Activated CD8-positive, alpha-beta memory T cell treated with anti-CD3 and anti-CD28 coated beads, Interleukin-2, amount 50 U/mL, for 4 hours (primary cell): ENCODE measurements at places on chromosomes 7 and 10.

DNA sequence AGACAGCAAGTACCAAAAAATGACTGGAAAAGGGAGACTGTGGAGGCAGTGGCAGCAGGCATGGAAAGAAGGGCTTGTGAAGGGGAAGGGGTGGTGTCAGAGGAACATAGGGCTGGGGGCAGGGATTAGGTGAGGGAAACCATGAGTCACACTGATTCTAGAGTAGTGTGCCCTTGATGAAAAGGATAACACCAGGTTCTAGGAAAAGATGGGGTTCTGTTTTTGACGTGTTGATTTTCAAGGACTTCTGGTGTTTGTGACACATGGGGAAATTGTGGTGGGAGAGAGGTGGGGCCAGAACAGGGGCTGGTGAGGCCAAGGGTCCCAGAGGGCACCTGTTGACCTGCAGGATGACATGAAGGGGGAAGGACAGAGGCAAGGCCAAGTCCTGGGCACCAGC, 57.1 kb downstream of the FIGNL1 start:
- DNase-seq = peak; percentile 56

GRCh38 chr10:71363936-71364335, 32.8 kb upstream of the CDH23 start:
- no peak for DNase-seq

DNA sequence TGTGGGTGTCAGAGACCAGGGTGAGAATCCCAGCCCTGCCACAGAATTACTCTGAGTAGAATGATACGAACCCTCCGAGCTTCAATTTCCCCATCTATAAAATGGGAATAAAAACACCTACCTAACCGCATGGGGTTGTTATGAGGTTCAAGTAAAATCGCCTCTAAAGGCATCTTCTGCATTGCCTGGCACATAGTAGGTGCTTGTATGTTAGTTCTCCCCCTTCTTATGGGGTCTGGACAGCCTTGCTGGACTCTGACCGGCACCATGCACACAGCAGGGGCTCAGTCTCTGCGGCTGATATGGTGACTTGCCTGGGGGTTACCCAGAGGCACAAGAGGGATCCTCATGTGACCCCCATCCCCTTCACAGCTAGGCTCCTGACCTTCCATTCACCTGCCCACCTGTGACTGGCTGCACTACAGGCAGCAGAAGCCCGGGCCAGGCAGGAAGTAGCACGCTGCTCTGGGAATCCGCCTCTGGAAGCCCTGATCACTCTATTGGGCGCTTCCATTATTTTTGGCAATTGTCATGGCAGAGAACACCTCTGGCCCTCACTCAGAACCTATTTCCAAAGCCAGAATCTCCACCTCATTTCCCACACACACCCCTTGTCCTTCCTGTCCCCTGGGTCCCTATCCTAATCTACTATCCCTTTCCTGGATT, 6.0 kb downstream of the SH3PXD2A start:
- DNase-seq = no peak

DNA sequence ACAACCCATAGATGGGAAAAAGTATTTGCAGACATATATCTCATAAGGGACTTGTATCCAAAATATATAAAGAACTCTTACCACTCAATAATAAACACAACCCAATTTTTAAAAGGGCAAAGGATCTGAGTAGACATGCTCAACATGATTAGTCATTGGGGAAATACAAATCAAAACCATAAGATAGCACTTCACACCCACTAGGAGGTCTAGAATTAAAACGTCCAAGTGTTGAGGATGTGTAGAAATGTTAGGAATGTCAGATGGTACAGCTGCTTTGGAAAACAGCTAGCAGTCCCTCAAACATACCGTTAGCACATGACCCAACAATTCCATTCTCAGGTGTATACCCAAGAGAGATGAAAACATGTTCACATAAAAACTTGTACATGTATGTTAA, 8.3 kb downstream of the PSTK start:
- no peak for DNase-seq

GRCh38 chr10:10995120-10995519, 22.6 kb upstream of the CELF2 start:
- no peak for DNase-seq

GRCh38 chr10:37314862-37315261, 189.5 kb downstream of the ANKRD30A start:
- DNase-seq = no peak

- no peak for DNase-seq
Measured at GRCh38 chr10:71878327-71879034, 27.4 kb upstream of the PSAP start.

- DNase-seq = no peak
Measured at GRCh38 chr7:83451501-83452045, 197.4 kb downstream of the SEMA3E start.

- DNase-seq = no peak
Measured at GRCh38 chr10:16699435-16700057, 117.7 kb downstream of the RSU1 start.

- no peak for DNase-seq
Measured at GRCh38 chr10:71657604-71658466, 61.7 kb downstream of the C10orf105 start.

DNA sequence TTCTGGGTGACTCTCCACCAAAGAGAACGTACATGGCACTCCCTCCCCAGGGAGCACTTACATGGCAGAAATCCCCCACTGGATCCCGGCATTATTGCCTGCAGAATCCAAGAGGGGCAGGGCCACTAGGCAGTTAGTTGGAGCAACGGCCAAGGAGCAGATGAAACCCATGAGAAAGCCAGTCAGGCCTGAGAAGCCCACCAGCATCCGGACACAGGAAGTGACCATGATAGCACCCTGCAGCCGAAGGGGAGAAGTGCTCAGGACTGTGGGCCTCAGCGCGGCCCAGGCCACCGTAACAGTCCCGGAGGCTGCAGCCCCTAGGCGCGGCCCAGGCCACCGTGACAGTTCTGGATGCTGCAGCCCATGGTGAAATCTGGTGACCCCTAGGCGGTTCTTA, 43.5 kb downstream of the STRA8 start:
- no peak for DNase-seq

DNA sequence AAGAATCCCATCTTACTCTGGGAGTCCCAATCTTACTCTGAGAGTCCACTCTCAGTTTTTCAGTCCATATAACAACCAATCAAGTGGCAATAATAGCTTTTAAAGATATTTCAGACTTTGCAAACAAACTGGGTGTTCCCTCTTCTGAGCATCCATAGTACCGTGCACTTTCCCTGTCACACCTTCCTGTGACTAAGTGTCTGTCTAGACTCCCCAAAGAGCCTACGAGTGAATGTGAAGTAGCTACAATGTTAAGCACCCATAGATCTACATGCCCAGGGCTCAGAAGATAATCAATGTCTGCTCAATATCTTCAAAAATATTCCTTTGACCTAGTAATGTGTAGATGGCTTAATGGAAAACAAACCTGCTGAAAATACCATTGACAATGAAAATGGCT, 95.6 kb upstream of the ASAH2 start:
- no peak for DNase-seq

- DNase-seq = no peak
Measured at GRCh38 chr7:102310414-102310815, 23.7 kb downstream of the SH2B2 start.

DNA sequence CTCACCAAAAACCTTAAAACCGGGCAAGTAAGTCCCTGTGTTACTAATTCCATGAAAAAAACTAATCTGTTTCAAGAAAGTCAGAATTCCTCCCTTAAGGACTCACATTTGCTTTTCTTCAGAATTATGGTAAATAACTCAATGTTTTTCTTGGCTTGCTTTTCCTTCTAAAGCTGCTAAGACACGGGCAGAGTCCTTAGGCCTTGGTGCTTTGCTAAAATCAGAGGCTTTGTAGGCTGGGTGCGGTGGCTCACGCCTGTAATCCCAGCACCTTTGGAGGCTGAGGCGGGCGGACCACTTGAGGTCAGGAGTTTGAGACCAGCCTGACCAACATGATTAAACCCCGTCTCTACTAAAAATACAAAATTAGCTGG, 32.0 kb downstream of the GNA12 start:
- DNase-seq = no peak

DNA sequence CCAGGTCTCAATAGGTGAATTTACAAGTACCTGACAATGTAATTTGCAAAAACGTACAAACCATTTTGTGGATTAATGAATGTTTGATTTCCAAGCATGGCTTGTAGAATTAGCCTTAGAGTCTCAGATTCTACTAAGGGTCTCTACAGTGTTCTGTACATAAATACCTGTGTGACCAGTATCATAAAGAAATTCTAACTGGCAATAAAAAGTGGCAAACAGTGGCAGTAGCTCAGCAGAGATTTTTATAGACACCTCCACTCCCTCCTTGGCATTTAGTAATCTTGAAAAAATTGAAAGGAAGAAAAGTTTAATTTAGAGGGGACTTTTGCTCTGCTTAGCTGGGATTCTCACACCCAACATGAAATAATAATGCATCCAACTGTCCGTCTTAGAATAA, 220.8 kb downstream of the POU6F2 start:
- DNase-seq = no peak

GRCh38 chr7:19146699-19147098, 1.5 kb upstream of the FERD3L start:
- DNase-seq = no peak

DNA sequence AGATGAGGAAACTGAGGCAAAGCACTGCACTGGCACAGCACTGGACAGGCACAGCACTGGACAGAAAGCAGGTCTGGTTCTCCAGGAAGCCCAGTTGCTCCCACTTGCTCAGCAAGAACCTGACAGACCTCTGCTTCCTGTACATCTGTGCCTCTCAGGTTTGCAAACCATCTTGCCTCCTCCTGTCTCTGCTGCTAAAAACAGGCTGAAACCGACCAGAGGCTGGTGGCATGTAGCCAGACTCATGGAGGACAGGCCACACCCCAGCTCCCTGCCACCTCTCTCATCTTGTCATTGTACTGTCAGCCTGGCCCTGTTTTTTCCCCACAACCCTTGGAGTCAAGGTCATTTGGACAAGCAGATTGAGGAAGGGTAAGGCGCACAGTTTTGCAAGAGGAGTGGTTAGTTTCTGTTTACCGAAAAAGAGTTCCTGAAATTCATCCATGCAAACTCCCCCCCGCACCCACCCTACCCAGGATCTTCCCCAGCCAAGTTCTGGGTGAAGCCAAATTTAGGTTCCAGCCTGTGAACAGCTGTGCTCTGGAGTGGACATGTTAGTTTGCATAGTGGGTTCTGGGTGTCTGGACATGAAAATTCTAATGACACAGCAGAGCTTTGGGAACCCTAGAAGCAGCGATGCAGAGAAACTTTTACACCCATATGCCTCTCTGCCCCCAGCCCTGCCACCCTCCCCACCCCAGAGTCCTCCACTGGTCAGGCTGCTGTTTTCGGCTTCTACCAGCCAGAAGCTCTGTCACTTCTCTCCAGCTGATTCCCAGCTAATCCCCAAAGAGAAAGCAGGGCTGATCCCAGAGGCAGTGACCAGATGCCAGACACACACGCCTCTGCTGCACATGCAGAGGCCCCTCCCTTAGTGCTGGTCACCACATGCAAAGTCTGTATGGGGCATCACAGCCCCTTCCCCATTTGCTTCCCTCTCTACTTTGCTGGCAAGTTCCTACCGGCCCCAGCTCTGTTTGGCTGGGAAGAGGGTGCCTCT, 8.5 kb upstream of the C10orf105 start:
- DNase-seq = peak; percentile 49

- DNase-seq = no peak
Measured at GRCh38 chr10:91354166-91355075, 55.7 kb upstream of the HECTD2 start.

GRCh38 chr10:25261110-25261509, 86.3 kb downstream of the GPR158 start:
- no peak for DNase-seq

GRCh38 chr10:3031490-3031889, 35.9 kb upstream of the PFKP start:
- DNase-seq = no peak

GRCh38 chr7:471866-472639, 47.6 kb downstream of the PDGFA start:
- peak; percentile 14 for DNase-seq

DNA sequence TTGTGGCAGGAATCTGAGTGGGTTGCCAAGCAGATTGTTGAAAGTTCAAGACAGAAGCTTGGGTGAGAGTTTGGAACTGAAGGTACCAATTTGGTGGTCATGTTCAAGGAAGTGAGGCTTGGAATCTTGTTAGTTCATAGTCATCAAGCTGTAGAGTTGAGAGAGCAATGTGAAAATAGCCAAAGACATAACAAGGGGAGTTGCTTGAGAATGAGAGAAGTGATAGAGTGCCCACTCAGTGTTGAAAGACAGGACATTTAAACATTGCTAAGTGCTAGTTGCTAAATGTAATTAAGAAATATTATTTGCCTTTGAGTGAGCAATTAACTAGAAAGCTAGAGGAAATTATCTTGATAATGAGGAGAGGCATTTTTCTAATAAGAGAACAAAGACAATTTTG, 17.0 kb downstream of the ITGB8 start:
- DNase-seq = no peak

GRCh38 chr10:46264336-46264735, 22.5 kb upstream of the ANTXRL start:
- no peak for DNase-seq

DNA sequence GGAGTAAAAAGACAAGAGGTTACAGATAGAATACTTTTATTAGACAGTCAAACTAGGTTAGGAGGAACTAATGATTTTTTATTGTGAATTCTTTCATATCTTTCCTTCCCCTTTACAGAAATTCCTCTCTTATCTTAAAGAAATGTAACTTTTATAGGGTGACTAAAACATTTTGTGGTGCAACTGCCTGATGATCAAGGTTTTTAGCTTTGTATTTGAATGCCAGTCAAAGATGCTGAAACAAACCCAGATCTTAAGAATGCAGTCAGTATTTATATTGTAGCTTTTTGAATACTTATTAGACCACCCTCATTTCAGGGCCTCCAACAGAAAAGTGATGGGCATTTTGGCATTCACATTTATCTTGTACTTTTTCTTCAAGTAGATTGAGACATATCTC, 27.4 kb downstream of the TAX1BP1 start:
- no peak for DNase-seq

DNA sequence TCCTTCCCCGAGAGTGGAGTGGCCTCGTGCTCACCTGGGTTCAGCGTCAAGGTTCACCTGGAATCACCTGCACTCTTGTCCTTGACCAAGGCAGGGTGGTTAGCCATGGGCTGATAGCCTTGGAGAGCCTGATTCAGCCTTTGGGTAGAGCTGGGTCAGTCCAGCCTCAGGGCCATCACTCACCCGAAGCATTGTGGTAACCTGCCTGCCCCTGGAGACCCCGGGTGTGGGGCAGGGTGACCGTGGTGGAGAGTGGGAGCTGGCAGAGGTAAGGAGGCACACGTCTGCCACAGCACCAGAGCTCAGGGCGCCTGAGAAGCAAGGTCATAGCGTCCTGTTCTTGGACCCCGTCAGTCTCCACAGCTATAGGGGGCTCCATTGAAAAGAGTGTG, 27.8 kb upstream of the WDFY4 start:
- no peak for DNase-seq
